ENCODE measurements at places on chromosomes 13 and 19. TPM values are rescaled to one million over a fixed set of nuclear protein-coding genes. Genes with fewer than 3 reads are reported as not detected.

The SLAIN1 gene
- 67.5 TPM for total RNA-seq

The CACNG8 gene
- total RNA-seq: not detected

- H3K27me3 ChIP-seq: no peaks in the 10 kb centered on the region
- H3K36me3 ChIP-seq: no peaks in the 10 kb centered on the region
- no peak for DNase-seq
Observed at GRCh38 chr19:39554701-39555311, 14.8 kb upstream of the EID2 start.

DNA sequence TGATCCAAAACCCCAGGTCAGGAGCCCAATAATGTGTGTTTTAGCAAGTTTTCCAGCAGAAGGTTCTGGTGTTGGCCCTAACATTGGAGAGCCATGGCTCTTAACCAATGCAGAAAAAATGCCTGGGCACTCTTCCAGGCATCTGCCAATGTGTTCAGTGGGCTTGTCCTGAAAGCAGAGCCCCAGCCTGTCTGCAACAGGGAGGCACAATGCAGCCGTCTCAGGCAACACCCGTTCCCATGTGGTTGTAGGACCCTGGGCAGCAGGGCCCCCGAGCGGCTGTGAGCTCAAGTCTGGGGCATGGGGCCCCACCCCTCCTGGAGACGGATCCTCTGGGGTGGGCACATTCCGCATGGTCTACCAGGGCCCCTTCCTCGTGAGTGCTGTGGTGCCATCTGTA is 58.1 kb upstream of the SIAH3 start:
- H3K27ac ChIP-seq: no peak overlapping the region
- no peaks in the 10 kb centered on the region for H3K27me3 ChIP-seq
- no peaks in the 10 kb centered on the region for H3K4me1 ChIP-seq
- no peak for DNase-seq

- no peaks in the 10 kb centered on the region for H3K36me3 ChIP-seq
- H3K4me1 ChIP-seq: no peaks in the 10 kb centered on the region
Observed at GRCh38 chr13:94987869-94988268, 275.5 kb upstream of the SOX21 start.

GRCh38 chr19:2796659-2797266 is 11.5 kb downstream of the THOP1 start:
- H3K36me3 ChIP-seq: peaks cover 75% of the 10 kb centered on the region
- DNase-seq: no peak
- H3K27me3 ChIP-seq: no peaks in the 10 kb centered on the region
- no peaks in the 10 kb centered on the region for H3K4me1 ChIP-seq
- H3K27ac ChIP-seq: no peak overlapping the region
- no peak overlapping the region for H3K4me3 ChIP-seq

DNA sequence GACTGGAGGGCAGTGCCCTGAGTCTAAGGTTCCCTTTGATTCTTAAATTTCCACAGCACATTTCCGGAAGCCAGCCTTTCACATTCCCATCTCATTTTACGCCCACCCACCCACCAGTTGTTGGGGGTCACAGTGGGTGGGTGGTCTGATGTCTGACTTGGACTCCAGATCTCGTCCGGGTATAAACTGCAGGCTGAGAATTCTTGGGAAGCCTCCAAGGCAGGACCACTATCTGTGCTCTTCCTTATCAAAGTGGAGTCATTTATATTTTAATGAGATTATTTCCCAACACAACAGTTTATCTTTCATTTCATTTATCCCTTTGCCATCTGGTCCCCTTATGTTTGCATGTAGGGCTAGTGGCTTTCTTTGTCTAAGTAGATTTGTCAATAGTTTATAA is 3.6 kb upstream of the FAM124A start:
- H3K27me3 ChIP-seq: peaks cover 10% of the 10 kb centered on the region
- no peaks in the 10 kb centered on the region for H3K36me3 ChIP-seq

- no peak overlapping the region for H3K4me3 ChIP-seq
- DNase-seq: no peak
- H3K27me3 ChIP-seq: no peaks in the 10 kb centered on the region
- no peaks in the 10 kb centered on the region for H3K4me1 ChIP-seq
Observed at GRCh38 chr13:80038371-80038770, 302.6 kb downstream of the SPRY2 start.

DNA sequence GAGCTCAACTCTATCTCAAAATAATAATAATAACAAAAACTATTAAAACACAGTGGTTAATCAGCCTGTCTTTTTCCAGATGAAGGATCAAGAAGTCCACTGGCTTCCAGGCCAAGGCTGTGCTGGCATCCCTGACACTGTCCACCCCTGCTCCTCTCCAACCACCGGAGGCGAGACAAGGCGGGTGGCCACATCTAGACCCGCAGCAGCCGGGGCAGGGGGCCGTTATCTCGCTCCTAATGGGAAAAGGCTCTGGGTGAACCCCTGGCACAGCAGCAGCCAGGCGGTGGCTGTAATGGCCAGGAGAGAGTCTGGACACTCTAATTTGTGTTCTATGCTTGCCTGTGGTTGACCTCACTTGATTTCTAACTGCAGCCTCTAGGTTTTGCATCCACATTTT is 158.0 kb upstream of the SOX1 start:
- H3K27ac ChIP-seq: no peak overlapping the region
- no peak overlapping the region for H3K4me3 ChIP-seq
- no peaks in the 10 kb centered on the region for H3K36me3 ChIP-seq
- H3K27me3 ChIP-seq: no peaks in the 10 kb centered on the region
- H3K4me1 ChIP-seq: no peaks in the 10 kb centered on the region

DNA sequence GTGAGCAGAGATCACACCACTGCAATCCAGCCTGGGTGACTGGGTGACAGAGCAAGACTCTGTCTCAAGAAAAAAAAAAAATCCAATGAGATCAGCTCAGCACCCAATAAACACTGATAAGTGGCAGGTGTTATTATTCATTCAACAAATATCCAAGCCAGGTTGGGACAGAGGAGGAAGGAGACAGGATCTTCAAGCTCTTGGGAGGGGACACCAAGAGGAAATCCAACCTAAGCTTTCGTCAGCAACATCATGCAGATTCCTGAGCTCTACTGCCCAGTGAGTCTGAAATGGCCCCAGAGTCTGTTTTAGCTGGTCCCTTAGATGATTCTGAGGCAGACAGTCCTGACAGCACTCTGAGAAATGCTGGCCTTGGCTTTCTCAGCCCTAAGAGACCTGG is 7.7 kb downstream of the RFX1 start:
- peaks cover 4% of the 10 kb centered on the region for H3K36me3 ChIP-seq
- H3K27ac ChIP-seq: peak overlapping the region; percentile 43
- H3K27me3 ChIP-seq: no peaks in the 10 kb centered on the region
- no peak overlapping the region for H3K4me3 ChIP-seq
- DNase-seq: no peak
- H3K4me1 ChIP-seq: peaks cover 32% of the 10 kb centered on the region

DNA sequence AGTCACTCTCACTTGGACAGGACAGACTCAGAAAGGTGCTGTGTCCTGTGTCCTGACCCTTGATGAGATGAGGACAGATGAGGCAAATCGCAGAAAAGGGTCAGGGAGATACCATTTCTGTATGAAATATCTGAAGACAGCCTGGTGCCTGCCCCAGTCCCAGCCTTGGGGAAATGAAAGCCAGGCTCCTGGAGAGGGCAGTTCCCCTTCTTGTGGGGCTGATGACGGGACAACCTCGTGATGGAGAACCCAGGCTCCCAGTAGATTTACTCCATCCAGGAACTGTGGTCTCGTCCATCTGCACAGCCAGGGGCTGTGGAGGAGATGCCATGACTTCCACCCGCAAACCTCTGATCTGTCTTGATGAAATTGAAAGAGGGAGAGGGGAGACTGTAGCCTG is 13.8 kb downstream of the LILRB1 start:
- DNase-seq: no peak
- H3K27ac ChIP-seq: no peak overlapping the region
- no peaks in the 10 kb centered on the region for H3K27me3 ChIP-seq
